ENCODE measurements at places on chromosomes 1 and 21.

DNA sequence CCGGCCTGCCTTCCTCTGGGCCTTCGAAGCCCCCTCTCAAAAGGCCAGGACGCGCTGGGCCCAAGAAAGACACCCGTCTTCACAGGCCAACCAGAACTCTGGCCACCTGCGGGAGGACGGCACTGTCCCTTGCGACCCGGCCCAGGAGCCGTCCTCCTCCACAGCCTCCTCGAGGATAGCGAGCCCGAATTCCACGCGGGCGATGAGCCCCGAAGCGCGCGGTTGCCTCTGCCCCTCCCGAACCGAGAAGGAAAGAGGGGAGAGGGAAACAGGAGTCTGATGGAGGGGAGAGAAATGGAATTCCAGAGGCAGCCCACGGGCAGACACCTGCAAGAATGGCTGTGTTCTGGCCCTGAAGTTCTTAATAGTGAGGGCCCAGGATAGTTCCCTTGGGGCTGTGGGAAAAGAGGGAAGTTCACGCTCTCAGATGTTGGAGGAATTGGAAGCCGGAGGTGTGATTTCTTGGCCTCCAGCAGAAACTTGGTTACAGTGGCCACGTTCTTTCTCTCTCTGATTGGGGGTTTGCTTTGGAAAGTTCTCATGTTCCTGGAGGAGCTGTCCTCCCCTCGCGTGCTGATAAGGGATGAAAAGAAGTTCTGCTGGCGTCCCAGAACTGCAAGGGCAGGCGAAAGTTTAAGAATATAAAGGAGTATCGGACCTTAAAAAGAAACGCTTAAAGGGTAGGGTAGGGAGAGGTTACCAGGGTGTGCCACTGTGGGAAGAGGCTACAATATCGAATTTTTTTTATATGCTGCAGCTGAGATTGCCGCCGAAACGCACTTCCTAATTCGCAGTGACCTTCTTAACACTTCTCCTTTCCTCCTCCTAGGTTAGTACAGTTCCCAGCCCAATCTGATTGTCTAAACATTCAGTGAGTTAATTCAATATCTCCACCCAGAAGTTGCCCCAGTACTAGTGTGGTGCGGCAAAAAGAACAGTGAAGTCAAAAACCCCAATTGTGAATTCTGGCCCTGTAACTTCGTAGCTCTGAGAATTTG, 5.8 kb upstream of the SLC44A5 start:
- no peak for DNase-seq

DNA sequence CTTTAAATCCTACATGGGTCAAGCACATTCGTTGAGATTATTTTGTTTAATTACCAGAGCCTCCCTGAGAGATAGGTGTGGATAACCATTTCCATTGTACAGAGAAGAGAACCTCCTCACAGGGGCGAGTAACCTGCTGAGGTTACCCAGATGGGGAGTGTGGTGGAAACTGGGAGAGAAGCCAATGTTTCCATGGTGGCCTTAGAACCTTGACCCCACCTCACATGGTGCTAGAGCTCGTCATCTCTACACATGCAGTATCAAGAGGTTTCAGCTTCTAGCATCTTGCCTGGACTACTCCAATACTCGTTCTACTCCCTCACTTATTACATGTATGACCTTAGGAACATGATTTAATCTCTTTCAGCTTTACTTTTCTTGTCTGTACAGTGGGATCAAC, 4.8 kb downstream of the REG4 start:
- DNase-seq, result no peak

DNA sequence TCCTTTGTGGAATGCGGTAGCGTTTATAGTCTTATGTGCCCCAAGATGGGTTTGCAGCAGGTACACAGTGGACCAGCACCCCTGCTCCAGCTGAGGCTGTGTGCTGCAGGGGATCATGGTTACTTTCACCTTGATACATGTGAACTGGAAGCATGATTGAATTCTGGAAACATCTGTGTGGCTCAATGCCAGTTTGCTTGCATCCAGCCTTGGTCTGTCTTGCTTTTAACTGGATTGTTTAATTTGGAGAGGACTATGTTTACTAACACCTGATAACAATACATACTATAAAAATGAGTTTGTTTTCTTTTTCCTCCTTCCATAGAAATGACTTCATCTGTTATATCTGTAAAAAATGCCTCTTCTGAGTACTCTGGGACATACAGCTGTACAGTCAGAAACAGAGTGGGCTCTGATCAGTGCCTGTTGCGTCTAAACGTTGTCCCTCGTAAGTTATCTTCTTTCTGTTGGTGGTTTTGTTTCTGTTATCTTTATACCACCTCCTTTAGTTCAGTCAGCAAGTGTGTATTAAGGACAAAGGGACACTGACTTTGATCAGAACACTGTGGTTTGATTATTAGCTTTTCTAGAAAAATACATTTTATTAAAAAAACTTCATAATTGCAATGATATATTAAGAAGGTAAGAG, 47.7 kb downstream of the CXADR start:
- DNase-seq, result no peak

DNA sequence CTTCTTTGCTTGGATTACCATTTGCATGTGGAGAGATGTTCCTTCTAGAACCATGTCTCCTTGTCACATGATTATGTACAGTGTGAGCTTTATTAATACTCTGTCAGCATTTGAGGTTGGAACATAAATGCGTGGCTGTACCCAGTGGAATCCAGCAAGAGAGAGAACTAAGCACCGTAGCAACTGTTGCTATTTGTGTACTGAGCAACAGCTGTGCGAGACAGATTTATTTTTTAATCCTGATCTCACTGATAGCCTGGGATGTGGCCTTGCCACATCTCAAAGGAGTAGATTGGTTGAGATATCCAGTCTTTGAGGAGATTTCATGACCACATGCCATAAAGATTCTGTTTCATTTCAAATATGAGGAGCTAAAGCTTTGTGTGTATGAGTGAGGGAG, 43.4 kb downstream of the KIF1B start:
- DNase-seq, result peak; percentile 6

GRCh38 chr1:27258598-27258997, 24.2 kb downstream of the WDTC1 start:
- DNase-seq, result no peak

DNA sequence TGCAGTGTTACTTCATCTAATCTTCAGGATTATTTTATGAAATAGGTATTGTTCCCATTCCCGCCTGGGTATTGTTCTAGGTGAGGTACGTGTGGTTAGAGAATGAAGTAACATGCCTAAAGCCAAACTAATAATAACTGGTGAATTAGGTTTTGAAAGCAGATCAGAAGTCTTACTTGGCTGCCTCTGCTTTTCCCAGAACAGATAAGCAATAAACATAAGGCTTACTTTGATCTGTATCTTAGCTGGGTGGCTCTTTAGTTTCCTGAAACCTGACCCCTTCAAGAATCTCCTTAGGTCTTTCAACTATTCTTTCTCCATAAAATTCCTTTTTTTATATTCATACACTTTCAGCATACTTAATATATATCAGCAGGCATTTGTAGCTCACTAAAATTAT, 65.3 kb downstream of the VAV3 start:
- no peak for DNase-seq

DNA sequence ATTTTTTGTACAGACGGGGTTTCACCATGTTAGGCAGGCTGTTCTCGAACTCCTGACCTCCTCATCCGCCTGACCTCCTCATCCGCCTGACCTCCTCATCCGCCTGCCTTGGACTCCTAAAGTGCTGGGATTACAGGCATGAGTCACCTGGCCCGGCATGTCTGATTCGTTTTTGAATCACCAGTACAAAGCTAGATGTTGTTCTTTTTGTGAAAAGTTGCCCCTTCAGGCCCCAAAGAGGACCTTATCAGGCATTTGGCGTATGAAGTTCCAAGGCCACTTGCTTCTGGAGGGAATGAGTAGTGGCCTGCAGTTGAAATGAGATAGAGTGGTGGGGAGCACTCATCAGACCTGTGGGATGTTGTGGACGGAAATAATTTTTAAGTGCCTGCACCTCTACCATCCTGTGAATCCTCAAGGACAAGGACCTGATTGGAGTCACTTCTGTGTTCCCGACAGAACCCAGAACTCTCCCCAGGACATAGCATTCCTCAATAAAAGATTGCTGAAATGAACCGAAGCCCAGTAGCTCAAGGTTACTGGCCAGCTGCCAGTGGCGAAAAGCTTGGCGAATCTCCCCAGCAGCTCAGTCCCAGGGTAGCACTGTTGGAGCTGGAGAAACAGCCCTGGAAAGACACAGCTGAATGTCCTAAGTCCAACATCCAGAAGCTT, 50.1 kb downstream of the NDUFS5 start:
- no peak for DNase-seq

DNA sequence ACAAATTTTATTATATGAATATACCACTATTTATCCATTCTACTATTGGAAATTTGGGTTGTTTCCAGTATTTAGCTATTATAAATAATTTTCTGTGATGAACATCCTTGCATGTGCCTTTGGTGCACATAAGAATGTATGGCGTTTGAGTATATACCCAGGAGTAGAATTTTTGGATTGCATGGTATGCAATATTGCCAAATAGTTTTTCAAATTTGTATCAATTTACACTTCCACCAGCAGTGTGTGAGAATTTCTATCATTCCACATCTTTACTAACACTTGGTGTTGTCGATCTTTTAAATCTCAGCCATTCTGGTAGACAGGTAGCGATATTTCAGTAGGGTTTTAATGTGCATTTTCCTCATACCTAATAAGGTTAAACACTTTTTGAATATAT, 9.2 kb upstream of the FNBP1L start:
- no peak for DNase-seq

GRCh38 chr1:47207803-47208373, 18.1 kb upstream of the PDZK1IP1 start:
- no peak for DNase-seq

- no peak for DNase-seq
Measured at GRCh38 chr21:18058731-18059398, 185.8 kb upstream of the CHODL start.

DNA sequence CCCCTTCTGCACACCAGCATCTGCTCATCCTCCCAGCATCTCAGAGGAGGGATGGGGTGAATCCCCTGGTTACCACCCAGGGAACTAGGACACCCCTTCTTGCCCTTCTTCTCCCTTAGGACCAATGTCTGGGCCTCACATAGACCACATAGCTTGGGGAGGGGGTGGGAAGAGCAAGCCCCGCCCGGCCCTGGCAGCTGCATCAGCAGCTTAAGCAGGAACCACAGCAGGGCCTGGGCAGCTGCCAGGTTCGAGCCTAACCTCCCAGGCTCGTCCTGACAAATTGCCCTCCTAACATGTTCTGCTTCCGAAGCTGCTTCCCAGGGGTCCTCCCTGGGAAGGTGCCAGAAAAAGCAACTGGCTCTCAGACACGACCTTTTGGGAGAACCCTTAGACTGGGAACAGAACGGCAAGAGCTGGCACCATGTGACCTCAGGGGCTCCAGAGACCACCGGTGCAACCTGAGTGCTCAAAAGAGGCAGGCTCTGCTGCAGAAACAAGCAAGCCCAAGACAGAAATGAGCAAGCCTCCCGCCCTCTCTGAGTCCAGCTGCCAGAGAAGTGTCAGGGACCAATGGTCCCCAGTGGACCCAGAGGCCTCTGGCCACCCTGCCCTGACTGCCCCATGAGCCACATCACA, 18.4 kb upstream of the CLSTN1 start:
- DNase-seq, result no peak

DNA sequence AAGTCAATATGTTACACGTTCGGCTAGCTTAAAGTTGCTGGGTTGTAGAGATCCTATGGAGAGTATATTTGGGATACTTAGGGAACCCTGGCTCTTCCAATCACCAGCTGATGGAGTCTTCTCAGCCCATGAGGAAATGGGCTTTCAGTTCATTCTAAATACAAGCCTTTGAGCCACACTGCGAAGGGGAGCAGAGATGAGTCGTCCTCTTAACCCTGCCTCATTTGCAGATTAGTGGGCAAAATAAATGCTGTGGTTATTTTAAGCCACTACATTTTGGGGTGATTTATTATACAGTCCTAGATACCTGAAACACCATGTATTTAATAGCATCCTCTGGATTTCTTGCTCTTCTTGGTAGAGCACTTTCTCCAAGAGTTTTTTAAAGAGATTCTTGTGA, 19.0 kb upstream of the VCAM1 start:
- DNase-seq, result no peak

DNA sequence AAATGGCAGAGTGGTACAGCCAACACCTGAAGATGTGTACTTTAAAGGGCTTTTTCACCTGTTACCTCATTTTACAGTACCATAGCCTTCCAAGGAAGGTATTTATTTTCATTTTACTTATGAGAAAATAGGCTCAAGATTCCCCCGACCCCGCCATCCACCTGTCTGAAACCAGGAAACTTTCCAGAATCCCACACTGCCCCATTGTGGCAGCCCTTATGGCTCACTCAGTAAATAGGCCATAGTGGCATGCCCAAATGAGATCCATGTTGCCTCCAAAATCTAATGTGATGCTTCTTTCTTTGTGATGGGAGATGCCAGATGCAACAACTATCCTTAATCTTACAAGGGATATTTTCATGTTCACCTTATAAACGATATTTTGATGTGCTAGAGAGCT, 97.8 kb downstream of the EBNA1BP2 start:
- DNase-seq, result no peak

DNA sequence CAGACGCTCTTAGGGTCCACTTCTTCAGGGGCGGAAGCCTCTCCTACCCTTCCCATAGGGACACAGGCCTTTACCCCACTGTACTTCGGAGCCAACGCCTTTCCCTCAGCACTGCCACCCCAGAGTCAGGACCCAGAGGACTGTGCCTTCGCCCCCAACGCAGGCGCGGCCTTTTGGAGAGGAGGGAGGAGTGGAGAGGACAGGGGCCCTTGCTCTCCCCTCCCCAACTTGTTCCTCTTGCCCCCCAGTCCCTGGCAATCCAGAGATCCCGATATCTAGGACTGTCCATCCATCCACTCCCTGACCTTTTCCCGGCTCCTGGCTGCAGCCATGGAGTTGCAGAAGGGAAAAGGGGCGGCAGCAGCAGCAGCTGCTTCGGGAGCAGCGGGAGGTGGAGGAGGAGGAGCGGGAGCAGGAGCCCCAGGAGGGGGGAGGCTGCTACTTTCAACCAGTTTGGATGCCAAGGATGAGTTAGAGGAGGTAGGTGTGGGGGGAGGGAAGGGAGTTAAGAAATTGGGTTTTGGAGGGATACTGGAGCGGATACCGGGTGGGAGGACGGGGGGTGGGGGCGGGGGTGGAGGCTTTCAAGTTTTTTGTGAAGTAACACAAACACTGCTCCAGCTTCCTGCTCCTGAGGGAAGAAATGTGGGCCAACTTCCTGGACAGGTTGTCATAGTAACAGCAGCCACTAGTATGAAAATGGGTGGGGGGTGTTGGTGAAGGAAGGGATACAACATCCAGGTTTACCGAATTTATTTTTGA, 636 bp downstream of the INTS3 start:
- no peak for DNase-seq
